Spinal cord (tissue), 10 donors: ENCODE measurements at places on chromosomes 7 and 10. TPM values are rescaled to one million over a fixed set of nuclear protein-coding genes. Genes with fewer than 3 reads are reported as not detected.

- no peak overlapping the region for H3K27ac ChIP-seq
- no peak for DNase-seq
- H3K4me3 ChIP-seq, result no peak overlapping the region
Observed at GRCh38 chr7:51970961-51971665, 654.5 kb upstream of the COBL start.

GLI3 gene
- 8.7 TPM for polyA plus RNA-seq

SGMS1 gene
- polyA plus RNA-seq, result 25.0 TPM

PAX4 gene
- not detected for polyA plus RNA-seq
